ENCODE measurements at places on chromosomes 12 and 14.

- no peak for DNase-seq
Measured at GRCh38 chr12:42180990-42181596, 36.4 kb upstream of the GXYLT1 start.

GRCh38 chr14:65346895-65347294 is 65.6 kb upstream of the FUT8 start:
- DNase-seq, result no peak

DNA sequence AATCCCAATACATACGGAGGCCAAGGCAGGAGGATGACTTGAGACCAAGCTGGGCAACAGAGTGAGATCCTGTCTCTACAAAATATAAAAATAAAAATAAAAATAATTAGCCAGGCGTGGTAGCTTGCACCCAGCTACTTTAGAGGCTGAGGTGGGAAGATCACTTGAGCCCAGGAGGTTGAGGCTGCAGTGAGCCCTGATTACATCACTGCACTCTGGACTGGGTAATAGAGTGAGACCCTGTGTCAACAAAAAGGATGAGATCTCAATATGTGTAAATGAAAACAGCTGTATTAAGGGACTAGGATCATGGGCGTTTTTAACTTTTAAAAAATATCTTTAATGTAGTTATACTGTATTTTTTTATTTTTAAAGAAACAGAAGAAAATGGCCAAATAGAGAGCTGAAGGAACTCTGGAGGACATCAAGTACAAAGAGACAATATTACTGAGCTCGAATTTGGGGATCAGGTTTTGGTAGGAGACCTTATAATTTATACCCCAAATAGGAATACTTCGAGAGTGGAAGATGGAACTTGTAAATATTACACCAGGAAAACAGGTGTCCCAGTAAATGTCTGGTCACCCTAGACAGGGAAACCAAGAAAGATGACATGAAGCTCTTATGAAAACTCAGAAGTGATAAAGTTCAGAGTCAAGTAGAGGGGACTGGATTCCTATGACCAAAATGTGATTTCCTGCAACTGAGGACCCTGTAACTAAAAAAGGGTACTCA is 13.1 kb downstream of the BATF start:
- no peak for DNase-seq

- DNase-seq, result no peak
Measured at GRCh38 chr14:51883232-51883631, 22.8 kb downstream of the GNG2 start.

GRCh38 chr12:47557386-47557785 is 148.4 kb downstream of the RPAP3 start:
- DNase-seq, result no peak
